ENCODE measurements at places on chromosomes 4 and X.

- no peak for DNase-seq
Measured at GRCh38 chrX:39725928-39726619, 371.7 kb downstream of the BCOR start.

GRCh38 chrX:148942754-148943153 lies 442.3 kb downstream of the AFF2 start:
- DNase-seq: no peak

GRCh38 chrX:121208563-121208962 lies 161.2 kb downstream of the GLUD2 start:
- DNase-seq: no peak

- no peak for DNase-seq
Measured at GRCh38 chrX:134374910-134375309, 85.1 kb upstream of the HPRT1 start.

- DNase-seq: no peak
Measured at GRCh38 chr4:865572-865971, 39.6 kb upstream of the CPLX1 start.

- no peak for DNase-seq
Measured at GRCh38 chr4:8838296-8838960, 33.2 kb downstream of the HMX1 start.

- DNase-seq: no peak
Measured at GRCh38 chr4:109065006-109065405, 237.5 kb downstream of the COL25A1 start.

- DNase-seq: no peak
Measured at GRCh38 chr4:147354237-147354636, 126.7 kb upstream of the EDNRA start.

GRCh38 chr4:178745203-178745602 lies 1303.0 kb upstream of the AGA start:
- no peak for DNase-seq

- DNase-seq: no peak
Measured at GRCh38 chr4:106194801-106195200, 121.2 kb downstream of the TBCK start.

DNA sequence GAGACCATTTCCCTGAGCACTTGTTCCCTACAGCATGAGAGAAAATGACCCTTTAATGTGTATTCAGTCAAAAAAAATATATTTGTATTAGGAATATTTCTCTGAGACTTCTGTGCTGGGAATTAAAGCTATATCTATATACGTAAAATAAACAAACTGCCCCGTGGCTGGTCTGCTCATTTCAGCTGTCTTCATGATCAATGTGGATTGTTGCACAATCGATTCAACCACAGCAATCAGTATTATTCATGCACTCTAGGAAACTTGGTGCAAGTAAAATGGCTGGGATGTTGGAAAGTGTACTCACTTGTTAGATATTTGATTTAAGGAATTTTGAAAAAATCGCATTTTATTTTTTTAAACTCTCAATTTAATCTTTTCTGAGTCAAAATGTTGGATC lies 307.9 kb upstream of the ZFP42 start:
- DNase-seq: no peak

GRCh38 chr4:36785973-36786372 lies 458.6 kb upstream of the NWD2 start:
- no peak for DNase-seq

DNA sequence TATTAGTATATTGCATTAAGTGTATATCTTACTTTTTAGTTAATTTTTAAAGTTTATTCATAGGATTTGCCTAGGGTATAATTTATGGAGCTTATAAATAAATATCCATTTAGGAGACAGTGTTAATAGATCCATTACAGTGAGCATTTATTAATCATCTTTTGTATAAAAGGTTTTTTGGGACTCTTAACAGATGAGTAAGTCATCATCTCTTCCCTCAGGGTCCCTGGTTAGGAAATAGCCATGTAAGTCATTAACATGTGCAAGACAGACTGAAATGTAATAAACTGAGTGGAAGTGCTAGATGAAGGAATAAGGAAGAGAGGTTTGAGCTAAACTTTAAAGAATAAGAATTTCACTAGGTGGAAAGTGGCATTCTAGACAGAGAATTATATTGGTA lies 69.2 kb downstream of the PAQR3 start:
- DNase-seq: no peak

DNA sequence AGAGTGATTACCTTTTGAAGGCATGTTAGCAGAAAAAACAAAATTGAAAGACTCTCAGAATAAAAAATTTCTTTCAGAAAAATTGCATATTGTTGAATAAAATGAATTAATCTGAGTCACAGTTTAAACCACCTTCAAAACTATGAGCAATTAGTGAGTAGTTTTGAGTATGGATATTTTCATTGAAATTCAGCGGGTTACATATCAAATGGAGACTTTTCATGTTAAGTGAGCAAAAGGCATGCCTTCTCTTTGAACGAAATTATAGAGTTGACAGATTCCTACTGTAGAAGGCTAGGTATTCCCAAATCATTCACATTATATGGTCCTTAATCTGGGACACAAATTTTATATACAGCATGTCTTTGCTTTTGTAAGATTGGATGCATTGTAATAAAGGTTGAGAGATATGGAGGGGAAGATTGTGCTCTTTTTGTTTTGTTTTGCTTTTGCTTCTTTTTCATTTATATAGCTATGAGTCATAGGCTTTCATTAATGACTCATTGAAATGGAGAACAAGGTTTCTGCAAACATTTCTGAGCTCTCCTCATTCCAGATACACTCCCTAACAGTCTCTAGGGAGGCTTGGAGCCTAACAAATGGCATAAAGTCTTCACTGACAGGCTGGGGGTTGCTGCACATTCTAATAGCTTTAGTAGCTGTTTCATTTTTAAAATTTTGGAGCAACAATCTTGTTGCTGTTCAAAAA lies 21.6 kb downstream of the PCDH18 start:
- DNase-seq: peak; percentile 1

DNA sequence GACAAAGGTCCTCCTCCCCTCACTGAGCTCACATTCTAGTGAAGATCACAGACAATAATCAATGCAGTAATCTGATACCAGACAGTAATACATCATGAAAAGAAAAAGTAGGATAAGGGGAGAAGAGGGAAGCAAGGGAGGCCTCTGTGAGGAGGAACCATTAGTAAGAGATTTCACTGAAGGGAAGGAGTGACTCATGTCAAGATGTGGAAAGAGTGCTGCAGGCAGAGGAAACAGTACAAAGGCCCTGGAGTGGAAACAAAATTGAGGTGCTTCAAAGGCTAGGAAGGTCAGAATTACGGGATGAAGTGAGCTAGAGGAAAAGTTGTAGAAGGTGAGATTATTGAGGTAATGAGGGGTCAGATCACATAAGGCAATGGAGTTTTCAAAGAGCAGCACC lies 38.1 kb downstream of the LAMTOR3 start:
- no peak for DNase-seq

GRCh38 chr4:113623274-113623894 lies 138.2 kb downstream of the CAMK2D start:
- DNase-seq: no peak

DNA sequence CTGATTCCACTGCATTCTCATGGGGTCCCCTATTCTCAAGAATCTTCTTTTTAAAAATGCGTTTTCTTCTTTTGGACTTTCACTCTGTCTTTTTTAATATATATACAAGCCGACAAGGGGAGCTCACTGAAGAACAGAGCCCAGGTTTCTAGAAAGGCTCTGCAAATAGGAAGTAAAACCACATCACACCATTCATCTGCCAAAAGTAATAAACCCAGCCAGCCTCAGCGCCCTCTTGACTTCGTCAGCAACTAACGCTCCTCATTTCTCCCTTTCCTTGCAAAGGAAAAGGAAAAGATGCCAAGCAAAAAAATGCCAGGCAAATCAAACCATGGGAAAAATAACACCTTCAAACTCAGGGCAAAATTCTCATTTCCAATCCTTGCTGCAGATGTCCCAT lies 136.4 kb downstream of the HHIP start:
- DNase-seq: no peak

- no peak for DNase-seq
Measured at GRCh38 chr4:147207911-147208310, 262.2 kb upstream of the TTC29 start.

- DNase-seq: no peak
Measured at GRCh38 chr4:116866106-116866505, 219.3 kb downstream of the TRAM1L1 start.

- no peak for DNase-seq
Measured at GRCh38 chr4:39525822-39526690, 1.2 kb downstream of the UGDH start.

DNA sequence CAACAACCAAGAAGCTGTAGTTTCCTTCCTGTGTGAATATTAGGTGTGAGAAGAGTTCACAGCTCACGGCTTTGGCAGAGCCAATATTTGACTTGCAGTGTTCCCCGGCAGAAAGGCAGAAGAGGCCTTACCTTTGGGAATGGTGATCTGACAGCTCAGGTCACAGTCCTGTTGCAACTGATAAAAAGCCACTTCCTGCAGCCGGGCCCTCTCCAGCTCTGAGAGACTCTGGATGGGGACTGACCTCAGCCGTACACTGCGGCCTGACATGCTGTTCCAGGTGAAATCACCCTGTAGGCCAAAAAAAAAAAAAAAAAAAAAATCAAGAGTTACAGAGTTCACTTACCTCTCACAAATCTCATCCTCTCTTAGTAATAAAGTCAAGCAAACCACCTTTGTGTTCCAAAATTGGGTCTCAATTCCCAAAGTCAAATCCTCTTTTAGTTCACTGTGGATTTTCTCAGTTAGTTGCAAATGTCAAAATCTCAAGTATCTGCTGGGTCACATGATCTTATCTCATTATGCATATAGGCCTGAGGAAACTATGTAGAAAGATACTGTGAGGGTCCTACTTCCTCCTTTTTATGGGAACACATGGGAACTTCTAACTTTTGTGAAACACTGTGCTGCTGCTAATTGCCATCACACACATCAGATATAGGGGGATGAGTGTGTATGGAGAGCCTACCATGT lies 38.6 kb upstream of the AMELX start:
- DNase-seq: no peak

GRCh38 chr4:51853027-51853682 lies 10.2 kb downstream of the DCUN1D4 start:
- DNase-seq: no peak

DNA sequence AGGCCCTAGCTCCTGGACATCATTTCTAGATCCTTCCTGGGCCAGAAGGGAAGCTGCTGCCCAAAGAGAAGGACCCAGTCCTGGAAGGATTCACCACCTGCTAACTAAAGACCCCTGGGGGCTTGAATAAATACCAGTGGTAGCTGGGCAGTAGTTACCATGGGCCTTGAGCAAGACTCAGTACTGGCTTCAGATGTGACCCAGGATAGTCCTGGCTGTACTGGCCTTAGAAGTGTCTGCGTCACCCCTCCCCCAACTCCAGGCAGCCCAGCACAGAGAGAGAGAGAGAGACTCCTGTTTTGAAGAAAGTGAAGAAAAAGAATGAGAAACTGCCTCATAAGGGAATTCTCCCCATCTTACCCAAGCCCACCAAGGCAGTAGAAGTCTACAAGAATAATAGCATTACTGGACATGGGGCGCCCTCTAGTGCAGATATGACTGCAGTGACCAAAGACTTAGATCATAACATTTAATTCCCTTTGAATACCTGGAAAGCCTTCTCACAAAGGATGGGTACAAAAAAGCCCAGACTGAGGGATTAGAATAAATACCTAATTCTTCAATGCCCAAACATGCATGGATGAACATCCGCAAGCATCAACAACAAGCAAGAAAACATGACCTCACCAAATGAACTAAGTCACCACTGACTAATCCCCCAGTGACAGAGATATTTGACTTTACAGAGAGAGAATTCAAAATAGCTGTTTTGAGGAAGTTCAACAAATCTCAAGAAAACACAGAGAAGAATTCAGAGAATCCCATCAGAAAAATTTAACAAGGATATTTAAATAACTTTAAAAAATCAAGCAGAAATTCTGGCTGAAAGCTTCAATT lies 171.8 kb downstream of the HNRNPD start:
- peak; percentile 32 for DNase-seq

GRCh38 chr4:40056716-40057585 lies at the start of gene N4BP2:
Gene N4BP2 (plus strand): TSS chr4:40056850. CDS start chr4:40097341, 40,491 bp downstream.
- peak; percentile 31 for DNase-seq

DNA sequence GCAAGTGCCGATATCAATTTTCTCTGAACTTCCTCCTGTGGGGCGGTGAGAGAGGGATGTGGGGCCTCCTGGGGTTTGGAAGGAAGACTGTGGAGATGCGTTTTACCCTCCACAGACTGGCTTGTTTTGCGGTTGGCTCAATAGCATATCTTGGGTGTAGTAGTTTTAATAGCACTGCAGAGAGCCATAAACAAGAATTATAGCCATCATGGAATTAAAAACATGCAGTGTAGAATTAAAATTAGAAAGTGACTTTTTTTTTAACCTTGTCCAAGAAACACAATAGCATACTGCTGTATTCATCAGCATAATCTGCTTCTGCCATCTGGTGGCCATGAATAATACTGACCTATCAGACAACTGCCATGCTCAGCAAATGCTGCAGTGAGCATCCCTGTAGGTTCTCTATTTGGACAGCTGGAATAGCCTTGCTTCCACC lies 47.3 kb upstream of the SCML1 start:
- DNase-seq: peak; percentile 8

DNA sequence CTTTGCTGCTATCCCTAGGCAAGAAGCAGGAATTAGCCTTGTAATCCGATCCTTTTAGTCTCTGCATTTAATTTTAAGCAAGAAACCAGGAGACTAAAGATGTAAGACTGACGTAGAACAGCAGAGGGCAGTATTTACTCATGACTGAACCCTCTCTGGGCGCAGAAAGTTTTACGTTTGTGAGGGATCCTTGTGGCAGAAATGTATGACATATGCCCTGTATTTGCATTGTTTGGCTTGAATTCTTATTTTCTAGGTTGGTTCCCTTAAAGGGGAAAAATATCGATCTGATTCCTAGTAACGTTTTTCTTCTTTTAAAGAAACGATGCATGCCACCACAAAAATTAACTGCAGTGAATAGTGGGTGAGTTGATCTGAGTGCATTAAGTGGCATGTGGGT lies 1.3 kb upstream of the FAT4 start:
- DNase-seq: peak; percentile 10

- no peak for DNase-seq
Measured at GRCh38 chr4:168361365-168362024, 42.9 kb upstream of the DDX60 start.

DNA sequence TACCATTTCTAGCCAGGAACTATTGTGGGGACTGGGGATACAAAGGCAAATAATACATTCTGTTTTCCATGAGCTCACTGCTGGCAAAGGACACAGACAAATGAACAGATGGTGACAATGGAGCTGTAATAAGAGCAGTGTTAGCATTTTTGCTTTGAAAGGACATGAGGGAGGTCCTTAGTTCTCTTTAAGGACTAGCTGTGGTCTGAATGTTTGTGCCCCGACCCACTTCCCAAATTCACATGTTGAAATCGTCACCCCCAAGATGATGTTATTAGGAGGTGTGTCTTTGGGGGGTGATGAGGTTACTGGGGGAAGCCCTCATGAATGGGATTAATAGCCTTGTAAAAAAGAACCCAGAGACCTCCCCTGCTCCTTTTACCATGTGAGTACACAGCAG lies 30.3 kb downstream of the CCNG2 start:
- DNase-seq: no peak

DNA sequence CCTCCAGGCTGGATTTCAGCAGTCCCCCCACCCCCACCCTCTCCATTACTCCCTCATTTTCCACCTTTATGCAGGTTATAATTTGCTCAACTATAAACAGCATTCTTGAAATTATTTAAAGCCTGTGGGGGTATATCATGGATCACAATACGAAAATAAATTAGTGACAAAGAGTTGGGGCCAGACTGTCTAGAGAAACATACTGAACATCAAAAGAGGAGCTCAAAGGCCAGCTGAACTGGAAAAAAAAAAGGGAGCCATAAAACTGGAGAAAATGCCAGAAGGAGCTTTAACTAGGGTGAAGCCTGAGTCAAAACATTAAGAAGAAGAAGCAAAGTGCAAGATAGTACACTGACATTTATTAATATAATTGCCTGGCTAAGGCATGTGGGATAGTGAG lies 137.8 kb downstream of the ANTXR2 start:
- DNase-seq: no peak
